HS-27A (cell line): ENCODE measurements at places on chromosomes 6 and 20.

DNA sequence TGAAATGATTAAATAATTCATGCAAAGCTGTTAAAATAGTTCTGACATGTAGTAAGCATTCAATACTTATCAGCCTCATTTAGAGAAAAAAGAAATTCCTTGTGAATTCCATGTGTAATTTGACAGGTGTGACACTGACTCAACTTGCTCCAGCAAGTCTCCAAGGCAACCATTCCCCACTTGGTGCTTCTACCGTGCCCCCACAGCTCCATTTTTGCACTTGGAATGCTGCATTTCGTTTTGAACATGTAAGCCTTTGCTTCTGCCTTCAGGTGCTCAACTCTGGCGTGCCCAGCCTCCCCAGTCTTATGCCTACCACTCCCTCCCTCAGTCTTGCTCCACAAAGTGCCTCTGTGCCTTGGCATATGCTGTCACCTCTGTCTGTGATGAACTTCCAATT is 760.6 kb upstream of the CHD6 start:
- DNase-seq = no peak

DNA sequence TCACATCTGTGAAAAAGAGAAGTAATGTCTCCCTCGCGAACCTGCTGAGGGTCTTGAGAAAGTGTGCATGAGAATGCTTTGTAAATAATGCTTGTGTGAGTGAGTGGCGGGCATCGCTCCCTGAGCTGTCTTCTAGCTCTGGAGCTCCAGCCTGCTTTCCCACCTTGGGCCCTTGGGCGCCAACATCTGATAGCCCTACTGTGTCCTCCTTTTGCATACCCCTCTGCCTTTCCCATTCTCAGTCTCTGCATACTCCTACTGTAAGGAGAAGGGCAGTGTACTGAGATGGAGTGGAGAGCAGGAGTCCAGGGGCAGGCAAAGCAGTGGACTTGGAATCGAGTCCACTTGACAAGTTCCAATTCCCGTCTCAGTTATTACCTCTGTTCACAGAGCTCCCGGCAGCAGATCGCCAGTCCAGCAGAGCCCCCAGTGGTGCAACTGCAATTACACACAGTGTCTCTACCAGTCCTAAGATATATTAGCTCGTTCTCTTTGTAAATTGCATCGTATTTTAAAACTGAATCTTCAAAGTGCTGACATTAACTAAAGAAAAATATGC is 847 bp upstream of the NCR2 start:
- DNase-seq = no peak

DNA sequence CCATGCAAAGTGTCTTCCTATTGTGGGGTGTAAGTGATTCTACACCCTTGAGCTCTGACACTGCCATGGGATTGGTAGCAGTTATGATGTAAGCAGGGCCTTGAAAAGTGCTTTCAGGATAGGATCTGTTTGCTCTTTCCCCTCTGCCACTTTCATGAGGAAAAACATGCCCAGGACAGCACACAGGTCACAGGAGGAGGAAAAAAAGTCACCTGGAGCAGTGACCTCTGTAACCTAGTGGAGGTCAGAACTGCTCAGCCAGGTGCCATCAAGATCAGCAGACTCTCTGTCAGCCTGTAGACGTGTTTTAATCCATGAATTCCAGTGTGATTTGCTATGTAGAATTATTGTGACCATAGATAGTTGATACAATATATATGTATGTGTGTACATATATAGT is 92.7 kb upstream of the BMP2 start:
- no peak for DNase-seq

DNA sequence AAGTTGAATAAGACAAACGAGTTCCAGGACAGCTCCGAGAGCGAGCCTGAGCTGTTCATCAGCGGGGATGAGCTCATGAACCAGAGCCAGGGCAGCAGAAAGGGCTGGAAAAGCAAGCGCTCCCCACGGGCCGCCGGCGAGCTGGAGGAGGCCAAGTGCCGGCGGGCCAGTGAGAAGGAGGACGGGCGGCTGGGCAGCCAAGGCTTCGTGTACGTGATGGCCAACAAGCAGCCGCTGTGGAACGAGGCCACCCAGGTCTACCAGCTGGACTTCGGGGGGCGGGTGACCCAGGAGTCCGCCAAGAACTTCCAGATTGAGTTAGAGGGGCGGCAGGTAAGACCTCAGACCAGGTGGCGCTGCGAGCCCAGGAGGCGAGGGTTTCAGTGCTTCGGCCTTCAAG is 56.0 kb upstream of the TMEM181 start:
- DNase-seq = no peak

- DNase-seq = peak; percentile 51
Measured at GRCh38 chr6:34391786-34392496, 528 bp downstream of the NUDT3 start.

DNA sequence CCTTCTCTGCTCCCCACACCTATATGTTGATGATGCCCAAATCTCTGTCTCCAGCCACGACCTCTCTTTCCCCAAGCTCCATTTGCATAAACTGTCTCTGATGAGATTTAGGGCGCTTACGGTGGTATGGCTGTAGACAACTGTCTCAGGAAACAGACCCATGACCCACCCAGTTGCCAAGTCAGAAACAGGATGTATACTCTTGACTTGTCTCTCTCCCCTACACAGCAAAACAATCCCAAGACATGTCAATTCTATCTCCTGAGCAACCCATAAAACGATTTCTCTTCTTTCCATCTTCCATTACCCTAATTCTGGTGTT is 13.9 kb downstream of the GNL1 start:
- no peak for DNase-seq

DNA sequence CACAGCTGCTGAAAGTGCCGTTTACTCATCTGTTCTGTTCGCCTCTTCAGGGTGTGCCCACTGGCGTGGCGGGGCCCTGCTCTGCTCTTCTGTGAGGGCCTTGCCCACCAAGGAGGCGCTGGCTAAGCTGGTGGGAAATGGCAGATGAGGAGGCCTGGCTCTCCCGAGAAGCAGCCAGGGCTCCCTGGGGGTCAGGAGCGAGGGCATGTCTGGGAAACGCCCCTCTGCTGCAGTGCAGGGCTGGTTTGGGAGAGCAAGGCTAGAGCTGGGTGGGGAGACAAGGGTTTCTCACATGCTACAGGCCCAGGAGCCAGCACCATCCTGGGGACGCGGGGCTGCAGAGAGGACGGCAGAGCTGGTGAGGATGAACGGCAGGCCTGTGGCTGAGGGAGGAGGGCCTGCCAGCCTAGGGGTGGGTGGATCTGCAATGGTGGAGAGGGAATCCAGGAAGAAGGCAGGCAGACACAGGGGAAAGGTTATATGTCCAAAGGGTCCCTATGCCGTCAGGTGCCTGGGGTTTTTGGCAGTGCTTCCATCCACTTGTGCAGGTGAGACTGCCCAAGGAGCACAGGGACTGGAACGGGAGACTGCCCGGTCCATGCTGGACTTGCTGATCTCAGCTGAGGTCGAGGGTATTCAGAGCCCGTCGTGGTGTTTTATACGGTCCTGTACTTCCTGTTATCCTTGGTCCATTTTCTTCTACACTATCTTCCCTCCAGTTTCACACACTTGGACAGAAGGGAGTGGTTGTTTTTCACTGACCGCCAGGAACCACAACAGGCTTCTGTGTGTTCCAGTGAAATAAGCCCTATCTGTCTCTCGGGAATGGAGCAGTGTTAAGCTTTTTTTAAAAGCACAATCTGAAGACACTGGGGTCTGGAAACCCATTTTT is 119.2 kb downstream of the SYCP2 start:
- DNase-seq = no peak

DNA sequence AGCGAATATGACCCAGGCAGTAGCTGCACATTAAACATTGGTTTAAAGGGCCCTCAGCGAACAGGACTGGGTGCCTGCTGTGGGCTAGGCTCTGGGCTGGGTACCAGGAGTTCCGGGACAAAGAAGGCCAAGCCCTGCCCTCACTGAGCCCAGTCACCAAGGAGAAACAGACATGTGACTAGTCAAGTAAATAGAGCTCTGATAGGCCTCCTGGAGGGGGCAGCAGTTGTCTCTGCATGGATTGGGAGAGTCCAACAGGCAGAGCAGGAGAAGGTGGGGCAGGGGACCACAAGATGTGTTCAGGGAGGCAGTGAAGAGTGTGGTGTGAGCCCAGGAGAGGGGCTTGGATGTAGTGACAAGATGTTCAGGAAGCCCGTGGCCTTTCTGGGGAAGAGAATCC is 3.1 kb downstream of the HM13 start:
- no peak for DNase-seq

- peak; percentile 85 for DNase-seq
Measured at GRCh38 chr6:137112067-137112355, 61.4 kb downstream of the IL22RA2 start.

DNA sequence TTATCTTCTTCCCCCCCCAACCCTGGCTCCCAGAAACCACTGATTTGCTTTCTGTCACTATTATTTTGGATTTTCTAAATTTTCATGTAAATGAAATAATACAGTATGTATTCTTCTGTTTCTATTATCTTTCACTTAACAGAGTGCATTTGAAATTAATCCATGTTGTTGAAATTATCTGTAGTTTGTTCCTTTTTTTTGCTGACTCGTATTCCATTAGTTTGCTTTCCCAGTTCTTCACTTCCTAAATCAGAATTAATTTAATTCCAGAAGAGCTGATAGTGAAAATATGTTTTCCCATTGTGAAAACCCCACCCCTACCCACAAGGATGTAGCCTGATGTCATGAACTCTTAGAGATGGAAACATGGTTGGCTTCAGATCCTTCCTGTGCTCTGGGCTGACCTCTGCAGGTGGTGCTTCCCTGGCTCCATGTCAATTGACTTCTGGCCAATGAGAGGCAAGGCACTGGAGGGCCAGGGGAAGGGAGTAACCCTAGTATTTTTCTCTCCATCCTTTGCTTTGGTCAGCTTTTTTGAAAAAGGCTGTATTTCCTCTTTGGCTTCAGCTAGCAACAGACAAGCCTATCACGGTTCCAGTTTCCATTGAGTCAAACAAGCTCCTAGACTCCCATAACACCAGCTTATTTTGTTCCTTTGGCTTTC is 244.4 kb upstream of the HSF2 start:
- no peak for DNase-seq

GRCh38 chr6:43014434-43014909 is 423 bp downstream of the KLHDC3 start:
- DNase-seq = no peak

DNA sequence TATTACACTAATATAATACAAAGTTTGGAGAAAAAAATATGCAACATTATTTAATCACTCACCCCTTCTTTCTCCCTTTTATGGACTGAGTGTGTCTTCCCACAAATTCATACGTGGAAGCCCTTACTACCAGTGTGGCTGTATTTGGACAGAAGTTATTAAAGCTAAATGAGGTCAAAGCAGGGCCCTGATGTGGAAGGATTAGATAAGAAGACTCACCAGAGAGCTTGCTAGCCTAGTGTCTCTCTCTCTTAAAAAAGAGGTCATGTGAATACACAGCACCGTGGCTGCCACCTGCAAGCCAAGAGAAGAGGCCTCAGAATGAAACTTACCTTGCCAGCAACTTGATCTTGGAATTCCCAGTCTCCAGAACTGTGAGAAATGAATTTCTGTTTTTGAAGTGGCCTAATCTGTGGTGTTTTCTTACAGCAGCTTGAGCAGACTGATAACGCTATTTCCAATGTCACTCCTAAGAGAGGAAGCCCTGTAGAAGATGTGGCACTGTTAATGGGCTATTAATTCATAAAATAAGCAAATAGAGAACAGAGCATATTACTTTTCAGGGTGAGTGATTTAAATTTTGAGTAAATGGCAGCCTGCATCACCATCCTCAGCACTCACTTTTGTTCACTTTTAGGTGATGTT is 233.4 kb downstream of the TBC1D7 start:
- DNase-seq = no peak

DNA sequence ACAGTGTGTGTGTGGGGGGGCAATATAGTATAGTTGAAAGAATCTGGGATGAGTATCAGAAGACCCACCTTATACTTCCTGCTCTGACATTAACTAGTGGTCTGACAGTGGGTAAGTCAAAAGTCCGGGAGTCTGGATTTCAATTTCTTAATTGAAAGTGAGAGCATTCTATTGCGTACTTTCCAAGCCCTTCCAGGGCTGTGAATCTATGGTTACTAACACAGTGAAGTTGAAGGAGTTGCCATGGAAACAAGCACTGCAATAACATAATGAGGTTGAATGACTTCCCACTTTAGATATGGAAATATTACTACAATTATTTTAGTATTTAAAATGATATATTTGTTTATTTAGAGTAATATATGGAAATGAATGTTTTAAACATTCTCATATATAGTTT is 80.2 kb downstream of the MLIP start:
- DNase-seq = no peak

DNA sequence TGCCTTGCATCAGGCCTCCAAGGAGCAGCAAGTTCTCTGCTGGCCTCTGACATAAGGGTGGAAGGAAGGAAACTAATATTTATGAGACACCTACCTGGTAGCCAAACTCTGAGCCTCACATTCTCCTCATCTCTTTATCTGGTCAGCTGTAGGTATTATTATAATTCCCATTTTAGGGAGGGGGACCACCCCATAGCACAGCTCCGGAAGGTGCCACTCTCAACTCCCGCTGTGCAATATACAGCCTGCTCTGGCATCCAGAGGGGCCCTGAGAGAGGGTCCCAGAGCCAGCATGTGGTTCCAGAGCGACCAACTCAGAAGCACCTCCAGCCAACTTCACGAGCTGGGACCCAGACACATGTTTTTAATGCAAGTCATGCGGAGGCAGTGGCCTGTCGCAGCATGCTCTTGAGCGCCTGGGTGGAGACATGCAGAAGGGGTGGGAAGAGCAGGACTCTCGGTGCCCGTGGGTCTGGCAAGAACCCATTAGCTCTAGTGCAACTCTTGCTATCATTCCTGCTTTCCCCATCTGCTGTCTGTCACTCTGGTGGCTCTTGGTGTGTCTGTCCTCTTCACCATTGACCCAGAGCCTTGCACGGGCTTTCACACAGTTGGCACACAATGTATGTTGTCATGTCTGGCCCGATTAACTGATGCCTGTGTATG is 15.0 kb upstream of the MYMX start:
- no peak for DNase-seq

- no peak for DNase-seq
Measured at GRCh38 chr6:121856296-121856695, 420.9 kb downstream of the GJA1 start.

- no peak for DNase-seq
Measured at GRCh38 chr6:12528136-12528535, 188.4 kb upstream of the PHACTR1 start.

GRCh38 chr6:103081876-103082630 is 1688.5 kb downstream of the GRIK2 start:
- DNase-seq = no peak
